ENCODE measurements at places on chromosomes 12 and 14. TPM values are rescaled to one million over a fixed set of nuclear protein-coding genes. Genes with fewer than 3 reads are reported as not detected.

The TMEM19 gene
- 8.3 TPM for total RNA-seq

The CLEC4C gene
- not detected for total RNA-seq

The PZP gene
- not detected for total RNA-seq

The GUCY2C gene
- total RNA-seq, result not detected

The KRT3 gene
- total RNA-seq, result not detected

The PKP2 gene
- 34.0 TPM for total RNA-seq

The JPH4 gene
- not detected for total RNA-seq

The TMEM229B gene
- total RNA-seq, result 0.08 TPM

GRCh38 chr12:31316891-31317290 is 9.1 kb downstream of the SINHCAF start:
- no peak for DNase-seq

GRCh38 chr12:6135071-6135470 is 10.6 kb upstream of the VWF start:
- no peak for DNase-seq

- peak; percentile 5 for DNase-seq
Observed at GRCh38 chr14:104436741-104437701, 142.5 kb upstream of the C14orf180 start.

DNA sequence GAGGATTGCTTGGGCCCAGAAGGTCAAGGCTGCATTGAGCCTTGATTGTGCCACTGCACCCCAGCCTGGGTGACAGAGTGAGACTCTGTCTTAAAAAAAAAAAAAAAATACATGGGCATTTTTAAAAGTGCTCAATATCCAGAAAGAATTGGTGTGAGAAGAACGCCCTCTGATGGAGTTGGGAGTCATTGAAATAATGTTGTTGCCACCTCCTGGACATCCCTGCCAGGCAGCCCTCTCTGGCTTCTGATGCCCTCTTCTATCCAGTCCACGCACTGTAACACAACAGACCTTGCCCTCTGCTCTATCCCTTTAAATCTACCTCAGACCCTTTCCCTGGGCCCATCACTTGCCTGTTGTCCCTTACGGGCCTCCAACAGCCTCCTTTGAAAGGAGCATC is 4.9 kb downstream of the PTGDR start:
- DNase-seq, result peak; percentile 25

DNA sequence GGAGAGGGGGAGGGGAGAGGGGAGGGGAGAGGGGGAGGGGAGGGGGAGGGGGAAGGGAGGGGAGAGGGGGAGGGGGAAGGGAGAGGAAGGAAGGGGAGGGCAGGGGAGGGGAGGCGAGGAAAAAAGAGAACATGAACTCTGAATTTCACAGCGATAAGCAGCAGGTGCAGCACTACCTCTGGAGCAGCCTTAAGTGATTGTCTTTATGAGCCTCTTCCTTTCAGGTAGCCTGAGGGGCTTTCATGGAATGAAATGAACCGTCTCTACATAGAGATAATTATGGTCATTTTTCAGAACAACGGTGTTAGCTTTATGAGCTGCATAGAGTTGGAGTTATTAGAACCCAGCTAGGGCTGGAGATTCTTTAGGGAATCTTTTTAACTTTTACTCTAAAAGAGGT is 18.1 kb upstream of the PTCSC3 start:
- no peak for DNase-seq
